ENCODE measurements at places on chromosomes 1 and 21.

DNA sequence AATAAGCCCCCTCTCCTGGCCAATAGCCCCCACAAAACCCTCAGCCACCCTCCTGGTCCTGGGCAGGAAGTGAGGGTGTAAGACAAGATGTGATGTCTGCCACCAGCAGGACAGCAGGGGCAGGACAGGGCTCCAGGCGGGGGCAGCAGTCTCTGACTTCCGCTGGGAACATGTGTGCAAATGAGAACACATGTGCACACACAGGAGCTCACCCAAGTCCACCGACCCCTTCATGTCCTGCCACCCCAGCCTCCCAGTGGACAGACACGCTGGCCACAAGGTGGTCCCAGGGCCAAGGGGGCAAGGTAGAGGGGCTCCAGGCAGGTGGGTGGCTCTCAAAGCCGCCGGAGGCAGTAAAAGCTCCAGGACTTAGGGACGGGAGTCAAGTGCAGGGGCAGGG is 60.1 kb downstream of the KCNAB2 start:
- H3K27me3 ChIP-seq, result peaks cover 15% of the 10 kb centered on the region
- peaks cover 7% of the 10 kb centered on the region for H3K4me1 ChIP-seq
- DNase-seq, result no peak
- H3K36me3 ChIP-seq, result peaks cover 1% of the 10 kb centered on the region
- no peak overlapping the region for H3K27ac ChIP-seq

- no peak for DNase-seq
- H3K4me1 ChIP-seq, result no peaks in the 10 kb centered on the region
- no peak overlapping the region for H3K27ac ChIP-seq
- peaks cover 27% of the 10 kb centered on the region for H3K27me3 ChIP-seq
These were observed 26.6 kb downstream of the PROK1 start for GRCh38 chr1:110477445-110477957.

- H3K27ac ChIP-seq, result no peak overlapping the region
- no peak overlapping the region for H3K4me3 ChIP-seq
- H3K4me1 ChIP-seq, result peaks cover 8% of the 10 kb centered on the region
- peaks cover 7% of the 10 kb centered on the region for H3K36me3 ChIP-seq
- no peak for DNase-seq
These were observed 74.2 kb downstream of the ATF6 start for GRCh38 chr1:161840363-161840762.

- peaks cover 22% of the 10 kb centered on the region for H3K4me1 ChIP-seq
- no peak overlapping the region for H3K27ac ChIP-seq
- peaks cover 6% of the 10 kb centered on the region for H3K36me3 ChIP-seq
These were observed 3.2 kb downstream of the ATP1B1 start for GRCh38 chr1:169109561-169110134.
